ENCODE measurements at places on chromosomes 13 and 19.

DNA sequence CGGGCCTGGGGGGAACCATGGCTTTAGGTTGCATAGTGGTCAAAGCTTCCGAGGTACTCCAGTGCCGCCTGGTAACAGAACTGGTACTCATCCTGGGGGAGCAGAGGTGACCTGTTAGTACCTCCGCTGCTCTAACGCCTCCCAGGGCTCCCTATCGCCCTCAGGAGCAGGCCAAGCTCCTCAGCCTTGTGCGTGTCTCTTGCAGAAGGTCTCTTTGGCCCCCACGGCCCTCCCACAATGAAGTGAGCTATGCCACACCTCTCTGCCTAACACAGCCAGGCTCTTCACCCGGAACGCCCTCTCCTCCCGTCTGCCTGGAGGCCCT lies 133.9 kb downstream of the PTPRS start:
- DNase-seq, result no peak

DNA sequence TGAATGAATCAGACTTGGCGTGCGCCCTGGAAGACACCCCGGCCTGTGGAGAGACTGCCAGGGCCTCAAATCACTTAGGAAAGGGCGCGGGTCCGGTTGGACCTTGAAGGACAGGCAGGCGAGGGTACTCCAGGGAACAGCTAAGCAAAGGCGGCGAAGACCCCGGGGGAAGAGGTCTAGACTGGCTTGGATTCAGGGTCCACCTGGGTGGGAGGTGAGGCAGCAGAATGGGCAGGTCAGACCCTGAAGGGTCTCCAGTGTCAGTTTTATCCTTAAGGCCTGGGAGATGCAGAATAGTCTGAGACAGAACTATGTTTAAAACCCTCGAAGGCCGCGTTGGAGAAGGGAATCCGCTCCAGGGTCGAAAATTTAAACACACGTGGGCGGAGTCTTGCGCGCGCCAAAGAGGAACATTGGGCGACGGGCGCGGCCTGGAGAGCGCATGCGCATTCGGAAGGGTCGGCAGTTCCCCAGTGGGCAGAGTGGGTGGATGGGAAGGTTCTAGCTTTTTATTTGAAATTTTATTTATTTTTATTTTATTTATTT lies 567 bp upstream of the SMG9 start:
- peak; percentile 58 for DNase-seq

GRCh38 chr13:90947976-90948375 lies 399.5 kb upstream of the MIR17HG start:
- DNase-seq, result no peak

DNA sequence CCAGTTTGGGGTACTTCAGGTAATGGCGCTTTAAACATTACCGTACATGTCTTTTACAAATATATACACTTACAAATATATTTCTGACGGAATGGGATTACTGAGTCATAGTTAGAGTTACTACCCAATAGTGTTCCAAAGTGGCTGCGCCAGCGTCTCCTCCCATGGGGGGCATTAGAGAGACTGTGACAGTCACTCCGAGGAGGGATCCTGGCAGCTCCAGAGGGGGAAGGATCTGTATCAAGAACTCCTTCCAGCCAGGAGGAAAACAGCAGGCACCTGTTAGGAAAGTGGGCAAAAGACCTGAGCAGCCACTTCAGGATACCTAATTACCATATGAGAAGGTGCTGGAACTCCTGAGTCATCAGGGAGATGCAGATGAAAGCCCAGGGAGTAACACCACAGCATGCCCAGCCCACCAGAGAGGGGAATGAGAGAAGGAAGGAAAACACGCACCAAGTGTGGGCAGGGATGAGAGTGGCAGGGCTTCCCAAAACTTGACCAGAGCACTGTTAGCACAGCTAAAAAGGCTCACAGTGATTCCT lies 52.9 kb downstream of the SLC7A9 start:
- DNase-seq, result no peak

GRCh38 chr19:41956621-41957020 lies 2.5 kb downstream of the RABAC1 start:
- no peak for DNase-seq

- peak; percentile 99 for DNase-seq
Observed at GRCh38 chr19:47348819-47349795, at the start of gene DHX34. Gene DHX34, plus strand, starts transcription at chr19:47349315. Its CDS starts 3,716 bp downstream, at chr19:47353031.

- DNase-seq, result no peak
Observed at GRCh38 chr13:86862137-86862536, 809.0 kb upstream of the SLITRK5 start.

- DNase-seq, result no peak
Observed at GRCh38 chr13:37648609-37649008, 50.0 kb upstream of the POSTN start.

- DNase-seq, result peak; percentile 91
Observed at GRCh38 chr19:44746946-44747738, 1.4 kb upstream of the BCL3 start.

GRCh38 chr13:111303559-111303958 lies 16.9 kb upstream of the TEX29 start:
- no peak for DNase-seq

- DNase-seq, result no peak
Observed at GRCh38 chr13:50089633-50090032, 74.4 kb downstream of the KCNRG start.

DNA sequence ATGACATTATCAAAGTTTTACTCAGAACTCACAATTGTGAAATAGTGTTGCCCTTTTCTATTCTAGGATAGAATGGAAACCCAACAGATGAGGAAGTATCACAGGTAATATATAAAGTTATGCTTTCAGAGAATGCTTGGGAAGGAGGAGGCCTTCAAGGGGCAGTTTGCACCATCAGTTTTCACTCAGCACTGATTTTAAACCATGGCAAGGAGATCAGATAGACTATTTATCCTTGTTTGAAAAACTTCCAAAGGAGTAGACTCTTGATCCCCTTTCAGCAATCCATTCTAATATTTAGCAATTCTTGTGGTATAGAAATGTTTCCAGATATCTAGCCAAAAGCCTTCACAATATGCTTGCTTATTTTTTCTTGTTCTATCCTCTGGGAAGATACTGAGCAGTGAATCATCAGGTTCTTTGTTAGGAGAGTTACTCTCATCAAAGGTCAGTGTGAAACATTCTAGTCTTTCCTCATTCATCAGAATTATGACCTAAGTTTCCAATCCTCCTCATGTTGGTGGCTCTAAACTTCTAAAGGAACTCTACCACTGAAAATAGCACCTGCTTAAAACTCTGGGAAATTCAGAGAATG lies 3.8 kb downstream of the GPC6 start:
- DNase-seq, result no peak

DNA sequence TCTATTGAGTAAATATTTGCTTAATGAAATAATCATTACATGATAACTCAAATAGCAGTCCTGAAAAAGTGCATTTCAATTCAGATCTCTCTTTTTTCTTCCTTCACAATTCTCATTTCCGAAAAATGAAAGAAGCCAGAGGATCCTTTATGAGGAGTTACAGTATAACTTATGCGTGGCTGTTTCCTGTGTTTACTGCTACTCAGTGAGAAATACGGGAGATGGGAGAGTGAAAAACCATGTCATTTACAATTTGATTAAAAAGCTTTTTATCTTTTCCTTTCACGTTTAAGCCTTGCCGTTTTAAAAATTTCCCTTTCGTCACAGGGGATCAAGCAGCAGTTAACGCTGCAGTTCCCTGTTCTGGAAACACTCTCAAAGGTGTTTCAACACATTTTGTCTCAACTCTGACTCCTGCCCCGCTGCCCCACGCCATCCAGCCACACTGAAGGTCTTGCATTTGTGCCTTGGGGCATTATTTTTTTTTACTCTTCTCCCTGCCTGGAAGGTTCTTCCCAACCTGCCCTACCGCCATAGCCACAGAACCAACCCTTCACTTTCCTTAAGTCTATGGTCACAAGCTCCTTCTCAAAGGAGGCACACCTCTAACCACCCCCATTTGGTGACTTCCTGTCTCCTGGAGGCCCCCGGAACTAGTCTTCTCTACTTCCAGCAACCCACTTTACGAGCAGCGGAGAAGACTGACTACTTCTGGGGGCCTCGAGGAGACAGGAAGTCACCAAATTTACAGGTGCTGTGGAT lies 17.0 kb downstream of the KL start:
- DNase-seq, result no peak

DNA sequence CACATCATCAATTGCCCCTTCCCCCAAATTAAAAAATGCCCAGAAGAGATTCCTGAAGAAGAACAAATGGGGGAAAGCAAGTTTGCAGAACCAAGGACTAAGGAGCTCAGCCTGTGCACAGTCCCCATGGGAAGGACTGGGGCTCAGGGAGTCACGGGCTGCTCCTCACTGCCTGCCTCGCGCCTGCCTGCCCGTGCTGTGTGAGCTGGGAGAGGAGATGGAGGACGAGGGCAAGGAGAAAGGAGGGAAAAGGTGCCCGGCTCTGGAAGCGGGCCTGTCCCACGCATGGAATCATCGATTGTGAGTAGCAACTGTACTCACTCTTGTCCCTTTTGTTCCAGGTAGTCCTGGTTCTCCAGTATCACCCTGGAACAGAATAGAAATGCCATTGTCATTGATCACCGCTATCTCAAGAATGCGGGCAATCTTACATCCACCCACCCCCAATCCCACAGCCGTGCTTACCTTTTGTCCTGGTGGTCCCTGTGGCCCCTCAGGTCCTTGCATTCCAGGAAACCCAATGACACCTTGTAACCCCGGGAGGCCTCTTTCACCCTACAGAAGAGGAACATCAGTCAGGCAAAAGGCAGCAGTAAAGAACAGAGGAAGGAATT lies 93.4 kb downstream of the COL4A1 start:
- DNase-seq, result no peak

DNA sequence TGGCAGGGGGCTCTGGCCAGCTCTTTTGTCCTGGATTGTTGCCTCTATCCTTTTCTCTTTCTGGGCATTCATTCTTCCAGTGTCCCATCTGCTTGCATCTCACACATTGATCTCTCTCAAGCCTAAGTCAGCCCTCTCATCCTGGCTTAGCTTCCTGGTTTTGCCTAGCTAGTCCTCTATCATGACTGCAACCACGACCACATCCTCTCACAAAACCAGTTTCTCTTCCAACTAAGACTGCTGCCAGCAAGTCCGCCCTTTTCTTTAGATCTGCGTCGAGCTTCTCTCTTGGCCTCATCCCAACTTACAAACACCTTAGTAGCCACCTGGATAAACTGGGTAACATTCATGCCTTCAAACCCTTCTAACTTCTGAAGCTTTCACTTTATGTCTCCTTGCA lies 212.2 kb upstream of the HTR2A start:
- no peak for DNase-seq

GRCh38 chr19:42303101-42303464 lies 659 bp upstream of the PAFAH1B3 start:
- no peak for DNase-seq
